ENCODE measurements at places on chromosomes 11 and 22.

- DNase-seq, result no peak
Observed at GRCh38 chr22:49971232-49972162, 10.9 kb downstream of the PIM3 start.

DNA sequence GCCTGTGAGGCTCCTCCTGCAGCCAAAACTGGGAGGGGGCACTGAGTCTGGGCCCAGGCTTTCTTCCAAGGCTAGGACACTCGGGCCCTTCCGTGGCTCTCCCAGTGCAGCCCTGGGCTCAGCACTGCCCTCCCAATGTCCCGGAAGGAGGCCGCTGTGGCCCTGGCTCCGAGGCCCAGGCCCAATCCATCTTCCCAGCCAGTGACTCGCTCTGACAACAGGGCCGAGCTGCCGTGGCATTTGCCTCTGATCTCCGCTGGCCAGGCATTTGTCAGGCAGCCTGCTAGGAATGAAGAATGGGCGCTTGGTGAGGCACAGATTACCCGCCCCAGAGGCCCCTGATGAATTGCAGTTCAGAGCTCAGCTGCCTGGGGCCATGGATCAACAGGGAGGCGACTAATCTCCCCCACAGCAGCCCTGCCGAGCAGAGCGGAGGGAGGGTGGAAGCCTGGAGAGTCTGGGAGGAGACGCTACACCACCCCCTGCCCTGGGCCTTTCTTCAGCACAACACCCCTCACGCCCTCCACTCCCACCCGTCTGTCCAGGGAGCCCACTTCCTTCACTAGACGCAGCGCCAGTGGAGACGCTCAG is 8.3 kb downstream of the FXYD2 start:
- no peak for DNase-seq

- no peak for DNase-seq
Observed at GRCh38 chr11:34929794-34930763, 13.7 kb downstream of the PDHX start.

- DNase-seq, result no peak
Observed at GRCh38 chr11:132895340-132895739, 637.0 kb downstream of the OPCML start.

- no peak for DNase-seq
Observed at GRCh38 chr22:20517422-20517821, 10.0 kb downstream of the MED15 start.

DNA sequence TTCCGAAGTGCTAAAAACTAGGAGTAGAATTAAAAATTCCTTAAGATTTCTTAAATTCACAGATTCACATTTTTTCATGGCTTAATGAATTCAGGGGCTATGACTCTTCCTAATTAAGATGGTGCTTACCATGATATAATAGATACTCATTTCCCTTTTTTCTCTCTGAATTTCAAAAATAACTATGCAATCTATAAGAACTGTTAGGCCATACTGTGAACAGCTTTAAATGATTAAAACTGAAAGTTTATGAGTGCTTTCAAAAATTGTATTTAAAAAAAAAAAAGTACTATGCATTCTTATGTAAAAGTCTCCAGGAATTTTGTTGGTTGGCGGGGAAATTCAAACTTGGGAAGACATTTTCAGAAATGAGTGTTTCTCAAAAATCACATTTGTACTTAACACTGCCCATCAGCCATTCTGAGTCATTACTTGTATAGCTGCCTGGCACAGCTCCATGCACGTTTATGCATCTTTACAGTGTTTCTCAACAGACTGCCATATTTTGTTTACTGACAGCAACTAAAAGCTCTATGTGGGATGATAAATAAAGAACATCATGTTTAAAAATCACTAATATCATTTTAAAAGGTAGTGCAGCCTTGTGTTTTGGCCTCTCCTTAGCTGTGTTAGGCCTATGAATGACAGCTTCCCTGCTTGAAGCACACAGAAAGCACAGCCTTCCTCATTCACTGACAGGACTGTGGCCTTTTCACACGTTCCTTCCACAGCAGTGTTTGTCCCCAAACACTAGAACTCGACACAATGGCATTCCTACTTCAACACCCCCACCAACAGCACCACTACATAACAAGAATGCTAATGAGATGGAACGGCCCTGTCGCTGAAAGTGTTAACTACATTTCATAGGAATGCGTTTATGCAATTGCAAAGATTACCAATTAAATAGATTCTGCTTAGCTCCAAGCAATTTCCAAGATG is 131.4 kb downstream of the DCDC1 start:
- no peak for DNase-seq

GRCh38 chr11:97092823-97093222 is 703.0 kb downstream of the JRKL start:
- DNase-seq, result no peak

GRCh38 chr11:68977781-68978625 is 2.8 kb downstream of the MRGPRD start:
- DNase-seq, result no peak

DNA sequence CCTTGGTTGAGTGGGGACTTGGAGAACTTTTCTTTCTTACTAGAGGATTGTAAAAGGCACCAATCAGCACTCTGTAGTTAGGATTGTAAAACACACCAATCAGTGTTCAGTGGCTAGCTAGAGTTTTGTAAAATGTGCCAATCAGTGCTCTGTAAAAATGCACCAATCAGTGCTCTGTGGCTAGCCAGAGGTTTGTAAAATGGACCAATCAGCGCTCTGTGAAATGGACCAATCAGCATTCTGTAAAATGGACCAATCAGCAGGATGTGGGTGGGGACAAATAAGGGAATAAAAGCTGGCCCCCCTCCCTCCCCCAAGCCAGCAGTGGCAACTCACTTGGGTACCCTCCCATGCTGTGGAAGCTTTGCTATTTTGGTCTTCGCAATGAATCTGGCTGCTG is 5.5 kb upstream of the DRG1 start:
- no peak for DNase-seq
